GM12878 (cell line): ENCODE measurements at places on chromosomes 13 and 19. TPM values are rescaled to one million over a fixed set of nuclear protein-coding genes. Genes with fewer than 3 reads are reported as not detected.

GRCh38 chr13:37456041-37456440, 142.5 kb downstream of the POSTN start:
- no peaks in the 10 kb centered on the region for H3K36me3 ChIP-seq
- no peaks in the 10 kb centered on the region for H3K27me3 ChIP-seq
- H3K4me3 ChIP-seq = no peak overlapping the region
- H3K27ac ChIP-seq = no peak overlapping the region

The C19orf81 gene
- 0.69 TPM in 1 of 2 replicates, not detected in the other for total RNA-seq

DNA sequence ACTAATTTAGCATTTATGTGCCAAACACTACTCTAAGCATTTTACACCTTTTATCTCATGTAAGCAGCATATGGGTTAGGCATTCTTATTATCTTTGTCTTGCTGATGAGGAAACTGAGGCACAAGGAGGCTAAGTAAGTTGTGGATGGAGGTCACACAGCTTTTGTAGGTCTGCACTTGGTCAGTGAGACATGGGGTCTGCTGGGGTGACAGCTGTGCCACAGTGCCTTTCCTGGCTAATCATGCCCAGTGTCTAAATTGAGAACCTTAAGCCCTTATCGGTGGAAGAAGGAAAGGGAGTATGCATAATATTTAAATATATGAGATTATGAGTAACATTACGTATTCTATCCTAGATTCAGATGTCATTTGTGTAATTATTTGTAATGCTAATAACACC, 226.2 kb downstream of the GGACT start:
- no peaks in the 10 kb centered on the region for H3K27me3 ChIP-seq
- H3K36me3 ChIP-seq = no peaks in the 10 kb centered on the region
- H3K4me1 ChIP-seq = no peaks in the 10 kb centered on the region
- H3K27ac ChIP-seq = no peak overlapping the region
- no peak for DNase-seq

- no peaks in the 10 kb centered on the region for H3K4me1 ChIP-seq
- no peak overlapping the region for H3K4me3 ChIP-seq
- no peaks in the 10 kb centered on the region for H3K36me3 ChIP-seq
- H3K27ac ChIP-seq = no peak overlapping the region
- H3K27me3 ChIP-seq = no peaks in the 10 kb centered on the region
- no peak for DNase-seq
These were observed 262.7 kb downstream of the DLEU7 start for GRCh38 chr13:50580684-50581305.

DNA sequence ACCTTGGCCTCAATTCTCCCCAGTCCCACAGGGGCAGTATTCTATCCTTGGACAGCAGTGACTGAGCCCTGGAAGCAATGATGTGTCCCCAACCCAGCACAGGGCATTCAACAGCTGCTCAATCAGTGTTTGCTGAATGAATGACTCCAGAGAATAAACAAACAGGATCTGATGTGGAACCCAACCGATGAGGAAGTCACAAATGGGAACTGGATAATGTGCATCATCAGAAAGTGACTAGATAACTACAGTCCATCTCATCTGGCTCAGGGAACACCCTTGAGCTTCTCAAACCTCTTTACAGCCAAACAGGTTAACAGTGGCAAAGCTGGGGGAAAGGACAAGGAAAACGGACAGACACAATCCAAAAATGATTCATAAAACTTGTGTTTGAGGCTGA, 8.2 kb downstream of the SLC25A30 start:
- no peaks in the 10 kb centered on the region for H3K4me1 ChIP-seq
- H3K27ac ChIP-seq = no peak overlapping the region
- peaks cover 7% of the 10 kb centered on the region; the same call in 1 of the 2 replicates for H3K36me3 ChIP-seq
- DNase-seq = no peak
- no peaks in the 10 kb centered on the region for H3K27me3 ChIP-seq
- no peak overlapping the region for H3K4me3 ChIP-seq

GRCh38 chr13:112583592-112584277, 4.2 kb downstream of the TUBGCP3 start:
- H3K36me3 ChIP-seq = no peaks in the 10 kb centered on the region
- peaks cover 18% of the 10 kb centered on the region for H3K4me1 ChIP-seq
- DNase-seq = no peak
- H3K4me3 ChIP-seq = peak overlapping the region; percentile 43

The YJEFN3 gene
- 5.6 and 5.9 TPM in 2 replicates for total RNA-seq

The NOTCH3 gene
- total RNA-seq = 0.10 and 0.37 TPM in 2 replicates

DNA sequence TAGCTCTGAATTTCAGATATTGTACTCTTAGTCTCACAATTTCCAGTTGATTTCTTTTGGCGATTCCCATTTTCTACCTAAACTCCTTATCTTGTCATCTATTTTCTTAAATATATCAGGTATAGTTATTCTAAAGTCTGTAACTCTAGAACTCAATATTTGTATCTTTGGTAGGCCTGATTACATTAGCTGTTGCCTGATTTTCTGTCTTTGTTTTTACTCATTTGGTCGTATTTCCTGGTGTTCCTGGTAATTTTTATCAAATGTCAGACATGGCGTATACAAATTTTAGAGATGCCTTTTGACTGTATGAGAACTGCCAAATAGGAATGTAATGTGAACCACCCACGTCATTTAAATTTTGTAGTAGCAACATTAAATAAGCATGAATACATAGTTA, 266.7 kb downstream of the ZNF536 start:
- no peaks in the 10 kb centered on the region for H3K4me1 ChIP-seq
- H3K27ac ChIP-seq = no peak overlapping the region
- no peak for DNase-seq

The ZNF865 gene
- 17.8 and 18.3 TPM in 2 replicates for total RNA-seq

GRCh38 chr13:41222259-41222852, 28.0 kb upstream of the KBTBD7 start:
- DNase-seq = peak; percentile 34

DNA sequence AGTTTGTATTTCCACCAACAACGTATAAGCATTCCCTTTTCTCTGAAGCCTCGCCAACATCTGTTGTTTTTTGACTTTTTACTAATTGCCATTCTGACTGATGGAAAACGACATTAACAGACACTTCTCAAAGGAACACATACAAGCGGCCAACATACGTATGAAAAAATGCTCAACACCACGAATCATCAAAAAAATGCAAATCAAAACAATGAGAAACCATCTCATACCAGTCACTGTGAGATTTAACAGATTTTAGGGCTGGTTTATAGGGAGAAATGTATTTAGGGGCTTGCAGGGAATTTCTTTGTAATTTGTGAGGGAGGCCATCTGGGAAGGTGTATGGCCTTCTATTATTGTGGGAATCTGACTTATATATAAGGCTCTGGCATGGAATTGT, 2.8 kb upstream of the DZIP1 start:
- no peaks in the 10 kb centered on the region for H3K36me3 ChIP-seq
- DNase-seq = no peak
- H3K4me3 ChIP-seq = no peak overlapping the region
- H3K27me3 ChIP-seq = no peaks in the 10 kb centered on the region; the same call in 1 of the 2 replicates
- H3K4me1 ChIP-seq = no peaks in the 10 kb centered on the region
- no peak overlapping the region for H3K27ac ChIP-seq

DNA sequence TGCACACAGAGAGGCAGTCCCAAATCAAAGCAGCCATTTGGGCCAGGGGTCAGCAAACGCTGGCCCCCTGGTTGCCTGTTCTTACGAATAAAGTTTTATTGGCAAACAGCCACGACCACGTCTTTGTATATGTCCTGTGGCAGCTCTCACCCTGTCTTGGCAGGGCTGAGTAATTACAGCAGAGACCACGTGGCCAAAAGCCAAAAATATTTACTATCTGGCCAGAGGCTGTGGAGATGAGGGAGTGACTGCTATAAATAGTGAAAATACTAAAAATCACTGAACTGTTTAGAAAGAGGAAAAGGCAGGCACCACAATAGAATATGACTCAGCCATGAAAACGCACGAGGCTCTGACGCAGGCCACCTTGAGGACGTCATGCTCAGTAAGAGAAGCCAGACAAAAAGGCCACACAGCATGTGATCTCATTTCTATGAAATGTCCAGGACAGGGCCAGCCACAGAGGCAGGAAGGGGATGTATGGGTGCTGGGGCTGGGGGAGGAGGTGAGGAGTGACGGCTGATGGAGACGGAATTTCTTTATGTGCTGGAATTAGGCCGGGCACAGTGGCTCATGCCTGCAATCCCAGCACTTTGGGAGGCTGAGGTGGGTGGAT, 29.4 kb downstream of the SMIM24 start:
- peaks cover 15% of the 10 kb centered on the region; the same call in 1 of the 2 replicates for H3K36me3 ChIP-seq
- H3K4me3 ChIP-seq = no peak overlapping the region
- no peaks in the 10 kb centered on the region for H3K27me3 ChIP-seq
- H3K4me1 ChIP-seq = no peaks in the 10 kb centered on the region

- no peak overlapping the region for H3K27ac ChIP-seq
- no peak overlapping the region for H3K4me3 ChIP-seq
- H3K4me1 ChIP-seq = peaks cover 47% of the 10 kb centered on the region
- DNase-seq = no peak
- no peaks in the 10 kb centered on the region for H3K27me3 ChIP-seq
These were observed 28.5 kb downstream of the CCNE1 start for GRCh38 chr19:29840066-29840950.

The KLK11 gene
- not detected in 2 replicates for total RNA-seq

- no peak overlapping the region for H3K4me3 ChIP-seq
- H3K36me3 ChIP-seq = peaks cover 39% of the 10 kb centered on the region
- H3K27ac ChIP-seq = no peak overlapping the region
- no peak for DNase-seq
- no peaks in the 10 kb centered on the region for H3K4me1 ChIP-seq
These were observed 10.8 kb downstream of the SUGP2 start for GRCh38 chr19:19022380-19022961.

DNA sequence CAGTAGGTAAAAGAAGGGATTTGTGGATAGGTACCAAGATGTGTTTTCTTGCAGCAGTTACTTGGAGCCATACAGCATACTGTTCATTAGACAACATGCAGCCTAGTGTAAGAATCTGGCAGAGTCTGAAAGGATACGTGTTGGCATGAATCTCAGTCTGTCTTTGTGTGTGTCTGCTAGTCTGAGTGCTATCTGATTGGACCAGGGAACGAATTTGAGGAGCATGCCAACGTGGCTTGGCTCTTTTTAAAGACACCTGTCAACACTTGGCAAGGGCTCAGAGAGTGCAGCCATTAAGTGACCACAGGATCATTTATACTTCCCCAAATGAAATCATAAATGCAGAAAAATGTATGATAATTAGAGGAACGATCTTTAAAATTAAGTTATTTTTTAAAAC, 27.6 kb upstream of the ATXN8OS start:
- H3K27me3 ChIP-seq = no peaks in the 10 kb centered on the region
- no peaks in the 10 kb centered on the region for H3K4me1 ChIP-seq
- no peak for DNase-seq
- no peak overlapping the region for H3K4me3 ChIP-seq
- no peaks in the 10 kb centered on the region for H3K36me3 ChIP-seq

GRCh38 chr13:20570517-20570916, 3.6 kb downstream of the IFT88 start:
- H3K4me1 ChIP-seq = no peaks in the 10 kb centered on the region
- no peaks in the 10 kb centered on the region; the same call in 1 of the 2 replicates for H3K36me3 ChIP-seq
- H3K27ac ChIP-seq = no peak overlapping the region
- DNase-seq = no peak

DNA sequence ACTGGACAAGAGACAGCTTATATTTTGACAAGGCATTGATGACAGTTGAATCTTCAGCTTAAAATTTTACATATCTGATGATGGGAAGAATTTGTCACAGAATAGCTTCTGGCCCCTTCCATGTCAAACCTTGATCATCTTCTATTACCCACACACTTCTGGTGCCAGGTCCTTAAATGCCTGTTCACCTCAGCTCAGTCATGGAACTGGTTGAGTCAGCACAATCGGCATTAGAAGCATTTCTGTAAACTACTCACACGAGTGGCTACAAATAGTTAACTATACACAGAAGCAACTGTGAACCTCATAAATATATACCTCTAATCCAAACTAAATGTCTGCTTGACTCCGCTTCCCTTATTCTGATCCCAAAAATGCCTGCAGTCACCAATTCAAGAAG, 161.2 kb downstream of the FOXO1 start:
- no peaks in the 10 kb centered on the region for H3K4me1 ChIP-seq
- no peak overlapping the region for H3K4me3 ChIP-seq
- H3K36me3 ChIP-seq = no peaks in the 10 kb centered on the region
- H3K27ac ChIP-seq = no peak overlapping the region
- no peak for DNase-seq
- H3K27me3 ChIP-seq = peaks cover 10% of the 10 kb centered on the region; the same call in 1 of the 2 replicates

GRCh38 chr13:69565334-69565733, 542.3 kb upstream of the ATXN8OS start:
- H3K27me3 ChIP-seq = no peaks in the 10 kb centered on the region
- H3K4me3 ChIP-seq = no peak overlapping the region
- no peak overlapping the region for H3K27ac ChIP-seq

- H3K27me3 ChIP-seq = no peaks in the 10 kb centered on the region
- H3K4me1 ChIP-seq = no peaks in the 10 kb centered on the region
- no peaks in the 10 kb centered on the region for H3K36me3 ChIP-seq
- no peak overlapping the region for H3K27ac ChIP-seq
- DNase-seq = no peak
These were observed 419.9 kb upstream of the PRR20A start for GRCh38 chr13:56720841-56721240.

DNA sequence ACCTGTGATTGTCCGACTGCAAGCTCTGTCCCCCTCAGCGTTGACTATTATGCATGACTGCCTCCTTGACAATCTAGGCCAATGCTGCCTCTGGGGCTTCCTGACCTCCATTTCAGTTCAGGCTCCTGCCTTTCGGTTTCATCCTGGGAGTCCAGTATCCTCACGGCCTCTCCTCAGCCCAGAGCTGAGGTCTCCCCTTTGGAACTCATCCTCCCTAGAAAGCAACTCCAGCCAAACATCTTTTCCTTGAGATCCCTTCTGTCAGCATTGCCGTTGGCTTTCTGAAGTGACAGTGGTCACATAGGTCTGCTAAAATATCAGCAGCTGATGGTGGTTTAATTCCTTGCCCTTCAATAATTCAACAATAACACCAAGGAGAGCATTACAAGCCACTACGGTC, 519.1 kb upstream of the NBEA start:
- H3K36me3 ChIP-seq = no peaks in the 10 kb centered on the region
- H3K4me1 ChIP-seq = no peaks in the 10 kb centered on the region
- DNase-seq = no peak
- no peaks in the 10 kb centered on the region for H3K27me3 ChIP-seq
- no peak overlapping the region for H3K27ac ChIP-seq
- H3K4me3 ChIP-seq = no peak overlapping the region

GRCh38 chr19:4493929-4494690, 22.0 kb downstream of the HDGFL2 start:
- DNase-seq = no peak
- no peaks in the 10 kb centered on the region for H3K27me3 ChIP-seq
- no peak overlapping the region for H3K4me3 ChIP-seq

GRCh38 chr13:73307481-73307880, 248.7 kb downstream of the KLF5 start:
- no peaks in the 10 kb centered on the region for H3K36me3 ChIP-seq
- no peak for DNase-seq
- H3K4me1 ChIP-seq = no peaks in the 10 kb centered on the region
- no peak overlapping the region for H3K4me3 ChIP-seq
- no peaks in the 10 kb centered on the region for H3K27me3 ChIP-seq
